ENCODE measurements at places on chromosomes 1 and 21.

- no peak for DNase-seq
These were observed 129.0 kb upstream of the TMPRSS2 start for GRCh38 chr21:41636636-41637630.

DNA sequence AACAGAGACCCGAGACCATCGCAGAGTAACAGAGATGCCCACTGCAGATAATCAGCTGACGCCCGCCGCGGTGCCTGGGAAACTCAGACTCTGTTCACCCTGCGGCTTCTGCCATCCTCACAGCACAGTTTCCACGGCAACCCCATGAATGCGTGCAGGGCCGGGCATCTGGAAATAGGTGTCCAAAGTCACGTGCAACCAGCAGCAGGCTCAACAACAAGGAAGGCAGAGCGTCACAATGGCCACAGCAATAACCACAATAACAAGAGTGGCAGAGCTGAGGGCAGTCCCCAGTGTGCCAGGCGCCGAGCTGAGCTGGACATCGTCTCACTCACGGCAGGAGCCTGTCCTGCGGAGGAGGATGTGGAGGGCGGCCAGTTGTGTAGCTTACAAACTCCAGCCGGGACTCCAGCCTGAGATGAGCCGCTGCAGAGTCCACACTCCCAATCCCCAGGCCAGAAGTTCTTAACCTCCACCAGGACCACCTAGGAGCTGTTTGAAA, 102.0 kb downstream of the CRYAA start:
- DNase-seq = no peak

DNA sequence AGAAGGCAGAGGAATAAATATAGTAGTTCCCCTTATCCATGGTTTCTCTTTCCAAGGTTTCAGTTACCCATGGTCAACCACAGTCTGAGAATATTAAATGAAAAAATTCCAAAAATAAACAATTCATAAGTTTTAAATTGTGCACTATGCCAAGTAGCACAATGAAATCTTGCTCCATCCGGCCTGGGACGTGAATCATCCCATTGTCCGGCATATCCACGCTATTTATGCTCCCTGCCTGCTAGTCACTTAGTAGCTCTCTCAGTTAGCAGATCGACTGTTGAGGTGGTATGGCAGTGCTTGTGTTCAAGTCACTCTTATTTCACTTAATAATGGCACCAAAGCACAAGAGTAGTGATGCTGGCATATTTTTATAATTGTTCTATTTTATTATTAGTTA, 58.6 kb upstream of the ARHGAP29 start:
- no peak for DNase-seq

DNA sequence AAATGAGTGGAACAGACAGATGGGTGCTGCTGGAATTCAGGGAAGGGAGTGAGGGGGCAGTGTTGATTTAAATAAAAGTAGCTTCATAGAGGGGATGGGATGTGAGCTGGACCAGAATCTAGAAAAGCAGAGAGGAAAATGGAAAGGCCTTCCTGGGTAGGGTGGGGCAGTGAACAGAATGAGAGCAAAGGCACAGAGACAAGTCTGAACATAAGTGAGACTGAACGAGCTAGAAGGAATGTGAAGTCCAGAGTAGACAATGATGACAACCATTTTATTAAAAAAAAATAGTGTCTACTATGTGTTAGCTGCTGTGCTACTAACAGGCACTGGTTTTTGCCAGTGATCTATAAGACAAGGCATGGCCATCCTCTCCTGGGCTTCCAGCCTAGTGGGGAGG, 36.0 kb downstream of the ELK4 start:
- no peak for DNase-seq

DNA sequence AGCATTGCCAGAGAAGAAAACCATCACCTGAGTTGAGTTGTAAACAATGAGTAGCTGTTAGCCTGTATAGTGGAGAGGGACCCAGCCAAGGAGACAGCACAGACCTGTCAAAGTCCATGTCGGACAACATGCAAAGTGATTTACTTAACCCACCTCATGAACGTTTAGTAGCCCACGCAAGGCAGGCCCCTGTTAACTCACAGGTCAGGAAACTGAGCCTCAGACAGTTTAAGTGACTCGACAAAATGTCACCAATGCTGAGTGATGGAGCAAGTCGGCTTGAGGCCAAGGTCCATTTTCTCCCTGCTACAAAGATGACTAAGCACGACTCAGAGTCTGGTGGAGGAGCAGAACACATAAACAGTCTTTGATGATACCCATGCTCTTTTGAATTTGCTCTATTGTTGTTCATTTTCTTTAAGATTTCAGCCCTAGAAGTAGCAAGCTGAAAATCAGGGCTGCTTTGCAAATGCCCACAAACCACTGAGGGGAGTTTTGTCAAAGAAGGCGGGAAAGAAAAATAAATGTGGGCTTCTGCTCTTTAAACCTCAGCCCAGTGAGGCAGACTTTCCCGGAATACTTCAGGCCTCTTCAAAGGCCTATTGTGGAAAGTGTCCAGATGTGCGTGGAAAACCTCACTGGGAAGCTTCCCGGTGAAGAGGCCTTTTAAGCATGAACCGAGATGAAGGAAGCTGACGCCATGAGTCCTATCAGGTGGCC, 83.8 kb upstream of the HOOK1 start:
- DNase-seq = no peak

Data from stimulated activated CD8-positive, alpha-beta memory T cell treated with anti-CD3 and anti-CD28 coated beads, Interleukin-7, amount 100 ng/mL, for 1 hour (primary cell).